Natural killer cell (primary cell): ENCODE measurements at places on chromosomes 11 and 22. TPM values are rescaled to one million over a fixed set of nuclear protein-coding genes. Genes with fewer than 3 reads are reported as not detected.

GRCh38 chr22:45435544-45436139 lies 22.1 kb downstream of the RIBC2 start:
- DNase-seq, result peak; percentile 91
- H3K27ac ChIP-seq, result no peak overlapping the region
- peaks cover 8% of the 10 kb centered on the region for H3K4me1 ChIP-seq
- H3K4me3 ChIP-seq, result no peak overlapping the region
- no peaks in the 10 kb centered on the region for H3K27me3 ChIP-seq
- H3K36me3 ChIP-seq, result no peaks in the 10 kb centered on the region

C11orf87 gene
- total RNA-seq, result not detected

DNA sequence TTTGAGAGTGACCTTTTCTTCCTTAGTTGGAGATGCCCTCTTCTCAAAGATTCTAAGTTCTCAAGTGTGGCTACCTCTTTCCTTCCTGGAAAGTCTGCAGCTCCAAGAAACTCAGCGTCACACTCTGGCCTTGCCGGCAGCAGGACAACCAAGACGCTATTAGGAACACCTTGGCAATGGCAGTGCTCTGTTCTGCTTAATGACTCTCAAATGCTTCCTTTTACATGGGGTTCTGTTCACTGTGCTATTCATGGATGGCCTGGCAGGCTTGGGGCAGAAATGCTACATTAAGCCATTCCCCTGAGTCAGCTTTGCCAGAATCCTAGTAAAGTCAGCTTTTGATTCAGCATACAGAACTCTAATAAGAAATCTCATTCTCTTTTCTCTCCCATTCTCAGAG lies 25.9 kb downstream of the LARGE2 start:
- H3K27ac ChIP-seq, result no peak overlapping the region
- no peak for DNase-seq
- no peak overlapping the region for H3K4me3 ChIP-seq
- H3K27me3 ChIP-seq, result no peaks in the 10 kb centered on the region
- H3K4me1 ChIP-seq, result no peaks in the 10 kb centered on the region

XKR3 gene
- not detected for total RNA-seq

DNA sequence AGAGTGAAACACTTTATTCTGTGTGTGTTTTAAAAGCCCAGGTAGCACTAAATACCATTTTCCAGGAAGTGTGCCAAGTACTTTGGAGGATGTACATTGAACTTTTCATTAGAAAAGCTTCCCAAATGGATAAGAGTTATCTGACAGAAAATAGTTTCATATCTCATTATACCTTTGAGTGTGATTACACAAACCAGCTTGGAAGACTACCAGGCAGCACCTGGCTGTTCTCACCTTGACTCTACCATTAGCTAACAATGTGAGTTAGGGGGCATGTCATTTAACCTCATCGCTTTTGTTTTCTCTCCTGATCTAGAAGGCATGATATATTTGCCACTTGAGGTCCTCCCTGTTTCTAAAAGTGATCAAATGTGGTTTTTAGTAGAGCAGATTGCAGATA lies 50.2 kb downstream of the GRM5 start:
- no peaks in the 10 kb centered on the region for H3K36me3 ChIP-seq
- DNase-seq, result no peak
- H3K27me3 ChIP-seq, result no peaks in the 10 kb centered on the region
- no peaks in the 10 kb centered on the region for H3K4me1 ChIP-seq
- no peak overlapping the region for H3K4me3 ChIP-seq
- no peak overlapping the region for H3K27ac ChIP-seq

PKNOX2 gene
- not detected for total RNA-seq

DNA sequence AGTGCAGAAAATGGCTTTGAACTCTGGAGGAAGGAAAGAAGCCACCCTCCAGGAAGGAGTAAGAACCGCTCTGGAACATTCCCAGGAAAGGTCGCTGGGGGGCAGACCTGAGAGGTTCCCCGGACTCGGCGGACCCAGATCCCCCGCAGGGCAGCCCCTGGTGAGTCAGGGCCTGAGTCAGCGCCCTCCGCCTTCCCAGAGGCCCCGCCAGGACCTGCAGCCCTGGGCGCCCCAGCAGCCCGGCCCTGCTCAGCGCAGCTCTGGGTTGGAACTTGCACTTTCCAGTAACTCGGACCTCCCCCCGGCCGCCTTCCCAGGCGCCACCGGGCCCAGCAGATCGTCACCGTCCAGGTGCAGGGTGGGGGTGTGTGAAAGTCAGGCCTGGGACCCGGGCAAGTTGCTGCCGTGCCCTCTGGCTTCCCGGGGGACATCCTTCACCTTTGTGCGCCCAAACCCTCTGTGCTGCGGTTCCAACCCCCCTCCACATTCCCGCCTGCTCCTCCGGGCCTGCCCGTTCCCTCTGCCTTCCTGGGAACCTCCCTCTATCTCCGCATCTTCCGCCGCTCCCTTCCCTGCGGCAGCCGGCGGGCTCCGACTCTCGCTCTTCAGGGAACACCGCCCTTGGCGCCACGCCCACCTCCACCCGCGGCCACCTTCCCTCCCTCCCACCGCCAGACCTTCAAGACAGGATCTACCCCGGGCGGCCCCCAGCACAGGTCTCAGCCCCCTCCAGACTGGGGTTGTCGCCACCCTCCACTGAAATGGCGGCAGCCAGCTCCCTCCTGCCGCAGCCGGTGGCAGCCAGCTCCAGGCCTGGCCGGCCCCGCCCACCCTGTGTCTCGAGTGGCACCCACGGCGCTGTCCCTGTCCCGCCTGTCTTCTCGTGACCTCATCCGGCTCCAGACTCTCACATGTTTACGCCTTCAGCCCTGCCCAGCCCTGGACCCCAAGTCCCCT lies 36.8 kb upstream of the WNT7B start:
- H3K4me3 ChIP-seq, result peak overlapping the region; percentile 92
- peak overlapping the region; percentile 90 for H3K27ac ChIP-seq
- DNase-seq, result peak; percentile 85
- H3K4me1 ChIP-seq, result peaks cover 20% of the 10 kb centered on the region
- H3K27me3 ChIP-seq, result no peaks in the 10 kb centered on the region

APOA1 gene
- total RNA-seq, result 0.54 TPM

SCARF2 gene
- total RNA-seq, result 3.5 TPM

GRCh38 chr11:101618709-101619108 lies 34.9 kb upstream of the TRPC6 start:
- no peak overlapping the region for H3K27ac ChIP-seq
- no peak for DNase-seq
- H3K4me1 ChIP-seq, result no peaks in the 10 kb centered on the region
- no peak overlapping the region for H3K4me3 ChIP-seq

MS4A12 gene
- total RNA-seq, result not detected

DNA sequence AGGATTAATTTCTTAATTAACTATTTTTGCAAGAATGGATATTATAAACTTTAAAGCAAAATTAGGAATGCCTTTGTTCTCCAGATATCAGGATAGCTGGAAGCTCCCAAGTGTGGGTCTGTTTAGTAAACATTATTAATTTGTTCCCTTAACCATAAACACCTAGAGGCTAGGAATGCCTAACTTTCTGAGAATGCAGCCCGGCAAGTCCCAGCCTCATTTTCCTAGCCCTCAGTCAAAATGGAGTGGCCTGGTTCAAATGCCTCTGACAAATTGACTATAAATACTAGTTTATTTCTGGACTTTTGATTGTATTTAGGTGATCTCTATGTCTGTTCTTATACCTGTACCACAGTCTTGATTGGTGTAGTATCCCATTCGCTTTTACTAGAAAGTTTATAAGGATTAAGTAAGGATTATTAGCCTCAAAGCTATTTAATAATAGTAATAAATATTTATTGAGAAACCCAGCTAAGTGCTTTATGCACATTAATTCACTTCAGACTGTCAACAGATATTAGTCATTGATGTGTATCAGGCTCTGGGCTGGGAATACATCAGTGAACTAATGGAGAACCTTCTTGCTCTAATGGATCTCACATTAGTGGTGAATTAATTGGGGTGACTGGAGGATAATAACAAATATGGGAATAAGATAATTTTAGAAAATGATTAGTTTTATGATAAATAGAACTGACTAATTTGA lies 25.8 kb downstream of the PPME1 start:
- no peaks in the 10 kb centered on the region for H3K4me1 ChIP-seq
- H3K27me3 ChIP-seq, result no peaks in the 10 kb centered on the region
- no peaks in the 10 kb centered on the region for H3K36me3 ChIP-seq
- H3K4me3 ChIP-seq, result no peak overlapping the region
- no peak overlapping the region for H3K27ac ChIP-seq

- H3K4me3 ChIP-seq, result no peak overlapping the region
- no peaks in the 10 kb centered on the region for H3K4me1 ChIP-seq
- H3K36me3 ChIP-seq, result no peaks in the 10 kb centered on the region
- no peak overlapping the region for H3K27ac ChIP-seq
Measured at GRCh38 chr11:11036848-11037732, 179.2 kb upstream of the ZBED5 start.

SLC22A9 gene
- not detected for total RNA-seq

DNA sequence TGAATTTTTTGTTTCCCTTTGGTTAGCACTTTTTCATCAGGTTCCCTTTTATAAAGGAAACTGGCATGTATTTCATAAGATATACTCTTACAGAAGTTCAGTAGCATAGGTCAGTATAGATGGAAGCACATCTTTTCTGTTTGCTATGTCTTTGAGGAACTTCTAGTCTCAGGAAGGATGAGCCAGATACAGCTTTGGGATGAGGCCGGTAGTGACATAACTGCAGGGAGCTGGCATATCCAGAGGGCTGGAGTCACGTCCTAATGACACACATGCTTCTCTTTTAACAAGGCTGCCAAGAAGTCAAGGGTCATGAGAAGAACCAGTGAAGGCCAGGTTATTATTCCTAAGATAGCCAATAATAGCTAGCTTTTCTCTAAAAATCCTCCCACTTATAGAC lies 33.3 kb upstream of the ADSL start:
- H3K27ac ChIP-seq, result no peak overlapping the region
- H3K4me1 ChIP-seq, result no peaks in the 10 kb centered on the region
- H3K4me3 ChIP-seq, result no peak overlapping the region
- DNase-seq, result no peak
- H3K27me3 ChIP-seq, result no peaks in the 10 kb centered on the region
- peaks cover 88% of the 10 kb centered on the region for H3K36me3 ChIP-seq

- no peak overlapping the region for H3K4me3 ChIP-seq
- peaks cover 27% of the 10 kb centered on the region for H3K4me1 ChIP-seq
- DNase-seq, result no peak
- H3K27me3 ChIP-seq, result no peaks in the 10 kb centered on the region
- H3K27ac ChIP-seq, result no peak overlapping the region
- peaks cover 72% of the 10 kb centered on the region for H3K36me3 ChIP-seq
Measured at GRCh38 chr22:49793296-49793695, 34.4 kb downstream of the BRD1 start.

DNA sequence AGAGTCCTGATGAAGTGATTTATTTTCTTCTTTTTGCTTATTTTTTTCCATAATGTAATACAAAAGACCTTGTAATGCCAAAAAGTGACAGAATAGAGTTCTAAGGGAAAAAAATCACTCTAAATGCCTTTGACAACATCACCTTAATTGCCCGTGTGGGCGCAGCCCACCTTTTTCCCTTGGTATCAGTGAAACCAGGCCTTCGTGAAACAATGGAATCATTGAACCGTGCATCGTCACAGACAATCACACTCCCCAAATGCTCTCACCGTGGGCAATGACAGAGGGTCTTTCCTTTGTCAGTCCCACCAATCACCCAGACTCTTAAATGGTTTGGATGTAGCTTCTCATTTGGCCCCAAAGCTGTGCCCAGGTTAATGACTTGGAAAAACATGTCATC lies 9.6 kb upstream of the SLC6A5 start:
- H3K4me1 ChIP-seq, result no peaks in the 10 kb centered on the region
- H3K4me3 ChIP-seq, result no peak overlapping the region
- no peak for DNase-seq
- H3K27me3 ChIP-seq, result peaks cover 3% of the 10 kb centered on the region
- no peak overlapping the region for H3K27ac ChIP-seq

DNA sequence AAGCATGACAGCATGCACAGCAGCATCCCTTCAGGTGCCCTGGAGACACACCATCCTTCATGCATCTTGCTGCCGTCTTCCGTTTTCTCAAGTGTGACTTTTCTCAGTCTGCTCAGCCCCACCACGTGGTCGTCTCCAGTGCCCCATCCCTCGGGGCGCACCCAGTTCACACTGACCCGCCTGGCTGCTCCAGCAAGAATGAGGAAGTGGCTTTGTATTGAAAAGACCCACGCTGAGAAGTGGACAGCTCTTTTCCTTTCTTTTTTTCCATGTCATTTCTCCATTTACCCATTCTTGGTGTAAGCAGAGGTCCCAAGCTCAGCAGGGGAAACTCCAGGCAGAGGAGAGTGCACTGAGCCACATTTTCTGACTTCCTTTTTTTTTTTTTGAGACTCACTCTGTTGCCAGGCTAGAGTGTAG lies 14.5 kb downstream of the SERPINH1 start:
- H3K4me3 ChIP-seq, result no peak overlapping the region
- no peaks in the 10 kb centered on the region for H3K27me3 ChIP-seq
- H3K36me3 ChIP-seq, result peaks cover 10% of the 10 kb centered on the region
- H3K27ac ChIP-seq, result no peak overlapping the region
- DNase-seq, result peak; percentile 47
- H3K4me1 ChIP-seq, result peaks cover 13% of the 10 kb centered on the region

DNA sequence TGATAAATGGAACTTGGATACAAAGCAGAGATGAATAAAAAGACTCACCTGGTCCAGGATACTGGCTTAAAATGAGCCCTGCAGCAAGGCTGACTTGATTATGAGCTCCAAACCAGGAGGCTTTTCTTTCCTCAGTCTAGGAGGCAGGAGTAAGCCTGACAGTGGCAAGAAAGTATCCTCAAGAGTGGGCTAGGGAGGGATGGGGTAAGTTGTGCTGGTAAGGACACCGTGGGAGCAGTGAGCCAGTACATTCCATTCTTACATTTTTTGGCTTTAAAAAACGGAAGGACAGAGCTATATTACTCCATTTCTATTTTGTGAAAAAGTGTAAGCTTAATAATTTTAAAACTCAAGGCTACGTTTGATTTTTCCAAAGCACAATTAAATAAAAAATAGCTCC lies 187.1 kb upstream of the DDI1 start:
- H3K4me3 ChIP-seq, result no peak overlapping the region
- DNase-seq, result no peak
- H3K4me1 ChIP-seq, result no peaks in the 10 kb centered on the region
- no peak overlapping the region for H3K27ac ChIP-seq

DNA sequence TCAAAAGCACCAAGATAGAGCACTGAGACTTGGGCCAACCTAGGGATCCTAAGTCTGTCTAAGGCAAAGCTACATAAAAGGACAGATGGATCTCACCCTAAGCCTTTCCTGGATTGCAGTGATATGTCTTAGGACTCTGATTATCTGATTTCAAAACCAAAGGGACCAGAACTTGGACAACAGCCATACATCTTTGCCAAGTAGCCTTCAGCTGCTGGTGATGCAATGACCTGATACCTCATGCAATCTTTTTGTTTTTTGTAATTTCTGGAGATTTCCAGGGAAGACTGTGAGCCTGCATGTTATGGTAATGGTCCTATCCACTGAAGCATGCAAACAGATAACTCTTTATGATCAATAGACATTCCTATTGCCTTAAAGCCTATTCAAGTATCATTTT lies 230.4 kb upstream of the MTNR1B start:
- H3K27me3 ChIP-seq, result no peaks in the 10 kb centered on the region
- H3K36me3 ChIP-seq, result no peaks in the 10 kb centered on the region

OR5P2 gene
- total RNA-seq, result not detected

OR8A1 gene
- total RNA-seq, result not detected
